ENCODE measurements at places on chromosomes 1 and 21. TPM values are rescaled to one million over a fixed set of nuclear protein-coding genes. Genes with fewer than 3 reads are reported as not detected.

- no peak for DNase-seq
Measured at GRCh38 chr1:178575611-178576361, 62.9 kb downstream of the TEX35 start.

DNA sequence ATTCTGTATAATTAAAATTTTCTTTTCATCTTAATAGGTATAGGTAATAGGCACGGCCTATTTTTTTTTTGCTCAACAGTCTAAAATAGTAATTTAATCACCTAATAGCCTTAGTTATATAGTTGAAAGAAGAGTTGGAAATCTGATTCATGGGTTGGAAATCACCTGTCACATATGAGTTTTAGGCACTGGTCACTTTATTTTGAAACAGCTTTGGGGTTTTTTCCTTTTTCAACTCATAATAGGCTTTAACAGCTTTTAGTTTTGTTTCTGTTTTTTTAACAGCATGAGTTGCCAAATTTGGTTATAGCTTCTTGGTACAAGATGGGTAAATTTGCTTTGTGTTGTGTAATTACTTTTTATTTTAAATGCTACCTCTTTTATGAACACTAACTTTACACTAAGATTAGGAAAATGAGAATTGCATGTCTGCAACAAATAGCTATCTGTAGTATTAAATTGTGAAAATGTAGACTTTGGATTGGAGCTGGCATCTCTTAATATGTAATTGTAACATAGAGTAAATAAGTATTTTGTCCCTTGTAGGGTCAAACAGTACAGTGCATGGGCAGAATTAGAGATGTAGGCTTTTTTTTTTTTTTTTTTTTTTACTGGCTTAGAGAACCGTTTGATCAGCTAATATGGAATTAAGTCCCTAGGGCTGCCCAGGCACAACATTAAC is 109.8 kb downstream of the OSBPL9 start:
- no peak for DNase-seq

- DNase-seq = no peak
Measured at GRCh38 chr1:210262897-210263272, 30.3 kb downstream of the SERTAD4 start.

- no peak for DNase-seq
Measured at GRCh38 chr21:31656199-31657095, 3.0 kb upstream of the SOD1 start.

- peak; percentile 69 for DNase-seq
Measured at GRCh38 chr1:33470495-33471012, 1.9 kb upstream of the ZSCAN20 start.

- DNase-seq = no peak
Measured at GRCh38 chr21:35882791-35883240, 177.5 kb downstream of the SETD4 start.

DNA sequence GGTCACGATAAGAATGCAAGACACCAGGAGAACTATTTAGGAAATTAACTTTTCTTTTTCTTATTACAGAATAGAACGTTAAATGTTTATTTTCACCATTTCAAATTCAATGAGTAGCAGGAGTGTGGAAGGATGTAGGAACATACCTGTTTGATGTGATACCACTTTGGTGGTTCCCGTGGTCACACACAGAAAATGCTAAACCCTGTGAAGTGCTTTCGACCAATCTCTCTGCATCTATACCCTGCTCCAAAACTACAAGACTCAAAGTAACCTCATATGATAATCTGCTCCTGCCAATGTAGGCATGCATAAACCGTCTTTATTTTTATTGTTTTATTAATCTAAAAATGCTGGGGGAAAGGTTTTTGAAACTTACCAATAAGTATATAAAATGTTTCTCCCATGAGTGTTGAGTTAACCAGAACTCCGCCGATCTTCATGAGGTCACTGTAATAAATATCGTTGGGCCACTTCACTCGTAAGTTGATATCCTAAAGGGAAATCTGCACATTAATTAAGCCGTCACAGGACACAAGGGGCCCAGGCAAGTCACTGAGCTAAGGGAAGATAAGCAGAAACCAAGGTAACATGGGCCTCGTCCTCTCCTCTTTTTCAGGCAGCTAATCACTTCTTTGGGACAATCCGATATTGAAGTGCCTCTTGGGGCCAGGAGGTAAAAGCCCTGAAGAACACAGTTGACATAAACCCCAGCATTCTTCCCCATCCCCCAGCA is 60.6 kb downstream of the SIM2 start:
- no peak for DNase-seq

DNA sequence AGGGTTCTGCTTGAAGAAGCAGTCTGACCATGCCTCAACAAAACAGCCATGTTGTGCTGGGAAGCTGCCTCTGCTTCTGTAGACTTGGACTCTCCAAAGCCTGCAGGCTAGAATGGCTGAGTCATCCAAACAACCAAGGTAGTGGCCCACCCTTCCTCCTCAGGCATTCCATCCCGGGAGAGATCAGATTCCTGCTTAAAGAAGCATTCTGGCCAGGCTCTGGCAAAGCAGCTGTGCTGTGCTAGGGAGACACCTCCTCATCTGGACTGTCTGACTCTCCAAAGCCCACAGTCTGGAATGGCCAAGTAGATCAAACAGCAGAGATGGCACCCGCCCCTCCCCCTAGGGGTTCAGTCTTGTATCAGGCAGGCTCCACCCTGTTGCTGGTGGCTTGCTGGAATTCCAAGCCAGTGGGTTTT is 38.3 kb upstream of the F3 start:
- DNase-seq = no peak

DNA sequence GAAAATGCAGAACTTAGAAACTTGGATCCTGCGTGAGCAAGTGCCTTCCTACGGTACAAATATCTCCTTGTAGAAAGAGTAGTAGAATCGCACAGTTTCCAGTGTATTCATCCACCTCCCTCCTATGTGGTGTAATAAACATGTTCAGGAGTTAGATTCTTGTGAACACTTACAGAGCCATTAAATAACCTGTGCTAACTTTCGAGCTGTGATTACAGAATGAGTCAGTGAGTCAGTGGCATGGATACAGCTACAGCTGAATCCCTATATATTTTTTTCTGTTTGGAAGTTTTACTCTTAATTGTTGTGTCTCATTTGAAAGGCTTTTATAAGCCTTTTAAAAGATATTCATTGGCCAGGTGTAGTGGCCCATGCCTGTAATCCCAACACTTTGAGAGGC is 148.7 kb downstream of the EDEM3 start:
- no peak for DNase-seq

DNA sequence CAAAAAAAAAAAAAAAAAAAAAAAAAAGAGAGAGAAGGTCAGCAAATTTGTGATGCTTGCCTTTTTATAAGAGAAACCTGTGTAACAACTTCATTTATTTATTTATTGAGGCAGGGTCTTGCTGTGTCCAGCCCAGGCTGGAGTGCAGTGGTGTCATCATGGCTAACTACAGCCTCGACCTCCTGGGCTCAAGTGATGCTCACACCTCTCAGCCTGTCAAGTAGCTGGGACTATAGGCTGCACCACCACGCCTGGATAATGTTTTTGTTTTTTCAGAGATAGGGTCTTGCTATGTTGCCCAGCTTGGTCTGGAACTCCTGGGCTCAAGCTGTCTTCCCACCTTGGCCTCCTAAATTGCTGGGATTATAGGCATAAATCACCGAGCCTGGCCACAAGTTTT is 42.4 kb downstream of the DHCR24 start:
- no peak for DNase-seq

DNA sequence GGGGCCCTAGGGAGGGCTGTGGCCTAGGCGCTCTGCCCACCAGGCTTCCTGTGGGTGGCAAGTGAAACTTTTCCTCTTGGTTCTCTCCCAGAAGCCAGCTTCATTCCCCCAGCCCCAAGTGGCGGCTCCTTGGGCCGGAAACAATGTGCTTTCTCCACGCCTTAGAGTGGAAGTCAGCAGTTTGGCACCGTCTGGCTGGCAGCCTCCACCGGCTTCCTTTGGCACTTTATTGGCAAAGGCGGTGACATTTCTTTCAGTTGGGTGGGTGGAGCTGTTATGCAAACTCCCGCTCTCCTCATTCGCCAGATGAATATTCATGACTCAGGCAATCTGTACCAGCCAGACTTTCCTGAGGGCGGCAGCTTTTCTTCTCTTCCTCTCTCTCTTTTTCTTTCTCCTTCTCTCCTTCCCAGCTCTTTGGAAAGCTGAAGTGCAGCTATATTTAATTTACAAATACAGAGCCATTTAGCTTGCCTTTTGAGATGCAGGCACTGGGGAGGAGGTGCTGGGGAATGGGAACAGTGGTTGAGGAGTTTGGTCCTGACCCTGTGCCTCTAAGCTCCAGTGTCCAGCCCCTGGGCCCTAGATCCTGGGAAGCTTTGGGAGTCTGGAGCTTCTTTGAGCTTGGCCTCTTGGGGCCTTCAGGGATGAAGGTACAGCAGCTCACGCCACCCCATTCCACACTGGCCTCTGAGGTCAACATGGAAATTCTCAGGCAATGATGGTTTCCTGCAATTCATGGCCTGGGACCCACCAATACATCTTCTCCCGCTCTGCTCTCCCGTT is 67.8 kb upstream of the POU3F1 start:
- DNase-seq = no peak

- DNase-seq = no peak
Measured at GRCh38 chr1:180057883-180058396, 96.7 kb upstream of the QSOX1 start.

- DNase-seq = no peak
Measured at GRCh38 chr1:168795681-168796080, 66.7 kb upstream of the DPT start.

- DNase-seq = no peak
Measured at GRCh38 chr1:183310753-183311479, 107.3 kb downstream of the NMNAT2 start.

- no peak for DNase-seq
Measured at GRCh38 chr1:187605736-187606135, 777.0 kb downstream of the PLA2G4A start.

ZNF695 gene
- polyA plus RNA-seq = not detected

DNAI4 gene
- polyA plus RNA-seq = 0.45 TPM

ELOA gene
- polyA plus RNA-seq = 23.8 TPM

HOOK1 gene
- polyA plus RNA-seq = 2.3 TPM

Data from CD4-positive, CD25-positive, alpha-beta regulatory T cell (primary cell).